ENCODE measurements at places on chromosomes 2 and 18. TPM values are rescaled to one million over a fixed set of nuclear protein-coding genes. Genes with fewer than 3 reads are reported as not detected.

Gene ALKAL2
- not detected for total RNA-seq

Gene AMMECR1L
- total RNA-seq: 32.6 TPM

Gene DNAH7
- total RNA-seq: 0.91 TPM

Gene PTPRN
- not detected for total RNA-seq

Gene NT5DC4
- total RNA-seq: not detected

Gene CNGA3
- not detected for total RNA-seq

Gene IL18RAP
- total RNA-seq: not detected

Gene CYP27A1
- total RNA-seq: not detected

Gene GREB1L
- 9.4 TPM for total RNA-seq

Gene ERBB4
- not detected for total RNA-seq

Gene VWA3B
- not detected for total RNA-seq

Gene ACOXL
- total RNA-seq: not detected

Gene ANKRD36C
- total RNA-seq: 14.5 TPM

Gene ANKRD44
- 6.9 TPM for total RNA-seq

Gene SLC16A14
- 0.56 TPM for total RNA-seq

Gene TSHZ1
- total RNA-seq: 9.7 TPM

Gene SERPINB13
- not detected for total RNA-seq

Gene SATB2
- total RNA-seq: 22.2 TPM

Gene ELOA2
- total RNA-seq: not detected

Gene SLC8A1
- 1.7 TPM for total RNA-seq

Gene CNTNAP5
- not detected for total RNA-seq

Gene ZNF892
- total RNA-seq: 10.3 TPM

Gene YWHAQ
- 239 TPM for total RNA-seq

Gene IKZF2
- total RNA-seq: 6.0 TPM

Gene HMSD
- not detected for total RNA-seq

Gene CD28
- not detected for total RNA-seq

Gene IL36B
- total RNA-seq: not detected

Gene SH3BP4
- total RNA-seq: 59.7 TPM

Gene NETO1
- not detected for total RNA-seq

Gene GALR1
- total RNA-seq: not detected

Gene KCNIP3
- total RNA-seq: 15.6 TPM

Gene CERKL
- total RNA-seq: 0.23 TPM

Gene LOXL3
- total RNA-seq: 0.93 TPM

Data from MCF 10A (cell line).